RWPE2 (cell line): ENCODE measurements at places on chromosomes 5 and 9.

GRCh38 chr5:17727098-17727497 lies 92.8 kb downstream of the TAF11L14 start:
- no peak overlapping the region for H3K27ac ChIP-seq
- H3K4me3 ChIP-seq = no peak overlapping the region
- no peaks in the 10 kb centered on the region for H3K27me3 ChIP-seq
- DNase-seq = no peak

DNA sequence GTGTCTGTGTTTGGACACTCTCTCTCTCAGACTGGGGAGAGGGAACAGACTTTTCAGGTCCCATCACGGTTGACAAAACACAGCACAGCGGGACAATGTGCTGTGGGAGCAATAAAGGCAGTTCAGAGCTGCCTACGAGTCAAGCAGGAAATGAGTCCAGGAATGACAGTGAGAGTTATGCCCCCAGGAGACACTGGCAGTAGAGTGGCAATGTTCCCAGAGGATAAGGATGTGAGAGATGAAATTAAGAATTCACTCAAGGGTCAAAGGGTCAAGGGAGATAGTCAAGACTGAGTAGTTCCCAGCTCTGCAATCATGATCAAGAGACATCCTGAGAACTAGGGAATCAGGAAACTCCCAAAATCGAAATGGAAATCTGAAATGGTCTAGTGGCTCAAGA lies 156.1 kb downstream of the LURAP1L start:
- H3K36me3 ChIP-seq = no peaks in the 10 kb centered on the region
- no peak overlapping the region for H3K4me3 ChIP-seq
- H3K27me3 ChIP-seq = no peaks in the 10 kb centered on the region
- DNase-seq = no peak
- no peak overlapping the region for H3K27ac ChIP-seq
- H3K4me1 ChIP-seq = peaks cover 5% of the 10 kb centered on the region

DNA sequence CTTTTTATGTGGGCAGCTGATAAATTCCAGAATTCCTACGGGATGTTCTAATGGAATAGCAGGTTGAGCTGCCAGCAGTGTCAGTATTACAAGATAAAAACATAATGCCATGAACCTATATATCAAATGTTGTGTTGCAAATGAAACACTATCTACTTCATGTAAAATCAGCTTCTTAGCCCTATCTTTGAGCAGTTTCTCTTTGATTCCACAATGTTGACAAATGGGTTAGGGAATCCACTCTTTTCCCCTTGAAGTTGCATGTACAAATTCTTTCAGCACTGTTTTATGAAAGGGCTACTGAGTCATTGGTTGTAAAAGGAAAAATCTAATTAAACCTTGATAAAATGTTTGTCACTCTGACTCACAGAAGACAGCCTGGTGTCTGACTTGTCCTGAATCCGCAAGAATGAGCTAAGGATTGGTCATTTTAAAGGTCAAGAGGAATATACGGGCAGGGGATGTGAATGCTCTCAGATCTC lies 950.6 kb upstream of the NUDT12 start:
- peaks cover 5% of the 10 kb centered on the region for H3K27me3 ChIP-seq
- no peak overlapping the region for H3K4me3 ChIP-seq
- H3K27ac ChIP-seq = no peak overlapping the region

- H3K27ac ChIP-seq = no peak overlapping the region
- no peak for DNase-seq
- no peaks in the 10 kb centered on the region for H3K27me3 ChIP-seq
- no peak overlapping the region for H3K4me3 ChIP-seq
These were observed 34.8 kb upstream of the IFNK start for GRCh38 chr9:27489087-27489876.

DNA sequence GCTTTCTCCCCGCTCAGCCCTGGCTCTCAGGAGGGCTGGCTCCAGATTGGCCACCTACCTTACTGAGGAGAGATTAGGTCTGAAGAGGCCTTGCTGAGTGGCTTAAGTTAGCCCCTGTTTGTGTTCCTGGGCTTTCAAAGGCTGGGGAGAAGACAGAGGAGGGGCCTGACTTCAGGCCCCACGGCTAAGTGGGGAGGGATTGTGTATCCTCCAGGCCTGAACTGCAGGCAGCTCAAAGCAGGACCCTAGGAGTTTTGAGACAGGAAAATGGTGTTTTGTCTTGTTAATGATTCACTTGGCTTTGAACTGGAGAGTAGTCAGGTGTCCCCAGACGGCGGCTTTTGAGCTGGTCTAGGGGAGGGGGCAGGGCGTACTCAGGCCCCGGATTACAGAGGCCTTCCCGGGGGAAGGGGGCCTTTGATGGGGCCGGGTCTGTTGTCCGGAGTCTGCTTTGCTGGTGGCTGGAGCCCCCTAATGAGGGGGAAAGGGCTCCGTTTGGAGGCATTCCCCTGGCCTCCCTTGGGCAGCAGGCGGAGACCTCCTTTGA lies 162.0 kb upstream of the SMIM23 start:
- H3K27ac ChIP-seq = no peak overlapping the region
- H3K4me1 ChIP-seq = no peaks in the 10 kb centered on the region
- no peaks in the 10 kb centered on the region for H3K27me3 ChIP-seq
- no peak for DNase-seq
